ENCODE measurements at places on chromosomes 7 and 10.

DNA sequence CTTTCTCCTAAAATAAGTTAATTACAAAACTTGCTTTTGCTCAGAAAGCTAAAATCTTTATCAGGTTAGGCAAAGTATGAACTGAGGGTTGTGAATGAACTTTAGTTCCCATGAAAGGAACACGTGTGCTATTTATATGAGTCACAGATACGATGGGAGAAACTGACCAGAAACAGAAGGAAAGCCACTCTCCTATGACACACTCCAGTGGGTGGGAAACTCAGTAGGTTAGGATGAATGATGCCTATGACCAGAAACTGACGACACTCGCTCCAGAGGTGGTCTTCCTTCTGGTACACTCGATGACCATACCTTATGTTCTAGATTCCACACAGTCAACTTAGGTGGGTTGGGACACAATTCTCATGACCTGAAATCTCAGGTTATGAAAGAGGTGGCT, 215.7 kb upstream of the INHBA start:
- peak; percentile 71 for DNase-seq

DNA sequence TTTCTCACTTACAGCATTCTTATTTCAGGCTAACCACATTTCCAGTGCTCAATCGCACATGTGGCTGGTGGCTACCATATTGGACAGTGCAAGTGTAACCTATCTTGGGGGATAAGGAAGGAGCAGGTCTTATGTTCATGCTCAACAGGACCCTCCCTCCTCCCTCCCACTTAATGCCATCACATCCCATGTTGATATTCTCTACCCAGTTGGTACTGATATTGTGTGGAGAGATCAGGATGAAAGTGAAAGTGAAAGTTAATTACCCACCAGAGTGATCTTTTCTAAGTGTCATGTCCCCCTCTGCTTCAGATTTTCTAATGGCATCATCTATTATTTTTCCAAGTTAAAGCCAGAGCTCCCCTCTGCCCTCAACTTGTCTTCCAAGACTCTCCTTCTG, 91.6 kb downstream of the BMPER start:
- DNase-seq: no peak

DNA sequence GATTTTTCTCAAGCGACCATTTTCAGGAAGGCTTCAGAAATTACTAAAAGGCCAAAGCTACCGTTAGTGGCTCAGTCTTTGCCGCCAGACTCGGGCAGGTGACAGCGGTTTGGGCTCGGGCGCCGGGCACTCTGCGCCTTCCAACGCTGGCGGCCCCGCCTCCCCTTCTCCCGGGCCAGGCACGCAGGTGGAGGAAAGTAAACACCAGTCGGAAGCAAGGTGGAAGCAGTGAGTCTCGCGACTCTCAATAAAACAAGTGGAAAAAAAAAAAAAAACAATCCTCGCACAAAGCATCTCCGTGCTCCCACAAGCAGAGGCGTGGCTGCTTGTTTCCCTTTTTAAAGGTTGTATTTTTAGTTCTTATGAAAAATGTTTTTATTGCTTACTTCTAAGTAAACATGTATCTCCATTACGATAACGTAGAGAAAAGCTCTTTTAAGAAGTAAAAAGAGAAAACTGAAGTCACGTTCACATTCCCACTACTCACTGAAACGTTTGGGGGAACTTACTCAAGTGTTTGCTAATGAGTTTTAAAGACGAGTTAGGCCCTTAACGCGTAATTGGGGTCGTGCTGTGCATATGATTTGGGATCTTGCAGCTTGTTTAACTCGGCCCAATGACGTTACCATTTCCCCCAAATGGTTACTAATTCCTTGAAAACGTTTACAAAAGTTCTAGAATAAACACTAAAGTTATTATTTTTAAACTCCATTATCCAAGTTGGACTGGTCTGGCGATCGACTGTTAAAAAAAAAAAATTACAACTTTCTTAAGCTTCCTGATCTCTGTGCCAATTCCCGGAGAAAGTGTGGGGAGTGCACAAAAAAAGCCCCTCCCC, 864 bp downstream of the CDCA7L start:
- no peak for DNase-seq

GRCh38 chr7:155230169-155230593, 67.5 kb upstream of the INSIG1 start:
- DNase-seq: peak; percentile 99

GRCh38 chr10:572696-573095, 116.8 kb downstream of the DIP2C start:
- no peak for DNase-seq

GRCh38 chr10:29185050-29185449, 103.8 kb upstream of the LYZL1 start:
- DNase-seq: no peak

DNA sequence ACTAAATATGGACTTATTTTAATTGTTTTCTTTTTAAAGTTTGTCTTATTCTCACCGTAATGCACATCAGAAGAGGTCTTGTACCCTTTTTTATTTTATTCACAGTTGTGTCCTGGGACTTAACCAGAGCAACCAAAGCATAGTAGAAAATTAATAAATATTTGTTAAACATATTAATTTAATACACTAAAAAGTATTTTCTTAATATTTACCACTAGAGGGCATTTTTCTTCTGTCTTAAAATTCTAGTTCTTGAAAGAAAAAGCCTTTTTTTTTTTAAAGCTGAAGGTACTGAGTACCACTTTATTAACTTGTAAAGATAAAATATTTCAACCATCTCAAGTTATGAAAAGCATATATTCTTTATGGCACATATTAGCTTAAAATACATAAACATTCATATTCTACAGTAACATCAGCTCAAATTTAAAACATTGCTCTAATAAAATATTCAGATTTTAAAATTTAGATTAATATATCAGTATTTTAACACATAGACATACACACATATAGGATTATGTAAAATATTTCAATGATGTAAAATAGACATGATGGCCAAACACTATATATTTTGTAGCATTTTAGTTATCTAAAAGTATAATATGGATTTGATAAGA, 260.4 kb downstream of the SEMA3A start:
- DNase-seq: no peak

DNA sequence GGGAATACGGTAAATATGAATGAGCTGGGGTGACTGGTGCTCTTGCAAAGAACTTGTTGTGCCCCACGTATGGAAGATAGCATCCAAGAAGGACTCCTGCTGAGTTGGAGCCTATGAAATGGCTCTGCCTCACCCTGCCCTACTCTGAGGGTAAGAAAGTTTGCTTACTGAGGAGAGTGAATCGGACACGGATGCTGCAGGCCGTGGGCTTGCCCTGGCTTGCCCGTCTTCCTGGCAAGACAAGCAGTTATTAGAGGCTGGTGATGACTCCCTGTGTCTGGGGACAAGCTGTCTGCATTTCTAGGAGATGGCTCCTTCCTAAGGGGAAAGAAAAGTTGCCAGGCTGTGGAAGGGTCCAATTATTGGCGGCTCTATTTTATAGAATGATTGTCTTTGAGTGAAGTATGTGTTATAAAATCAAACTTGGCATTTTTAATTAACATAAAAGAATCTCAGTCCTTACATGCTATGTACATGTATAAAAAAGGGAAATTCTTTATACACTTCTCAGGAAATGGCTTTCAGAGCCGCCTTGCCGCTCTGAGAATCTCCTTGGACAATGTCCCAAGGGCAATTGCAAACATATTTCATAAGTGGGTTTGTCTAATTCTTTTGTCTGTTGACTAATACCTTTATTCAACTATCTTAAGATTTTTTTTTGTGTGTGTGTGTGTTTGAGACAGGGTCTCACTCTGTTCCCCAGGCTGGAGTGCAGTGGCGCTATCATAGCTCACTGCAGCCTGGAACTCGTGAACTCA, 64.6 kb downstream of the CYP26A1 start:
- DNase-seq: peak; percentile 17

GRCh38 chr7:70836279-70836678, 295.7 kb upstream of the GALNT17 start:
- no peak for DNase-seq

DNA sequence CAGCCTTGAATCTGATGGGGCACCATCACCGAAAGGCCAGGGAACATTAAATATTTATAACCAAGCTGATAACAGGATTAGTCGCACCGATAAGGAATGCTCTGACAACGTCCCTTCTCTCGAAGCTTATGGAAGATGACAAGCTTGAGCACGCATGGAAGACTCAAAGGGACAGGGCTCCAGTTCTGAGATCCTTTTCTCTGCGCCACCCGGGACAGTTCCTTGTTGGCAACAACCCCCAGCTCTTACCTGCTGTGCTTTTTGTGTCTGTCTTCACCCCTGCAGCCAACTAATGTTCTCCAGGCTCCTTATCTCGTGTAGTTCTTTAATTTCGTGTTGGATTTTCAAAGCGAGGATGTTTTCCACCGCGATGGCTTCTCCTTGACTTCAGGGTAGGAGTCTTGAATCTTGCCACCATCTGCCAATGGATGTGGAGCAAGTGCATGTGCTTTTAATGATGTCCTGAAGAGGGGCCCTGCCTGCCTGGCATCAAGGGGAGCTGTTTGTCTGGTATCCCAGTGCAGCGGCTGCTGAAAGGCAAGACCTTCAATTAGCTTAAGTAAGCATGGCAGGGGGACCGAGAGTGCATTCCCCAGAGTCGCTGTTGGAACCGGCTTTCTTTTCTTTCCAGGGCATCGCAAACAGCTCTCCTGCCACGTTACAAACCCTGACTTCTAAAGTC, 354 bp upstream of the FERD3L start:
- no peak for DNase-seq

GRCh38 chr10:86348321-86349210, 18.0 kb downstream of the GRID1 start:
- no peak for DNase-seq

- DNase-seq: no peak
Measured at GRCh38 chr10:85741626-85742300, 624.8 kb downstream of the GRID1 start.

GRCh38 chr10:131313377-131313776, 1.9 kb upstream of the TCERG1L start:
- no peak for DNase-seq

GRCh38 chr10:29130190-29130673, 158.6 kb upstream of the LYZL1 start:
- no peak for DNase-seq

GRCh38 chr7:82615527-82615926, 171.9 kb upstream of the CACNA2D1 start:
- no peak for DNase-seq

- DNase-seq: no peak
Measured at GRCh38 chr10:71073451-71074175, 138.8 kb upstream of the UNC5B start.

DNA sequence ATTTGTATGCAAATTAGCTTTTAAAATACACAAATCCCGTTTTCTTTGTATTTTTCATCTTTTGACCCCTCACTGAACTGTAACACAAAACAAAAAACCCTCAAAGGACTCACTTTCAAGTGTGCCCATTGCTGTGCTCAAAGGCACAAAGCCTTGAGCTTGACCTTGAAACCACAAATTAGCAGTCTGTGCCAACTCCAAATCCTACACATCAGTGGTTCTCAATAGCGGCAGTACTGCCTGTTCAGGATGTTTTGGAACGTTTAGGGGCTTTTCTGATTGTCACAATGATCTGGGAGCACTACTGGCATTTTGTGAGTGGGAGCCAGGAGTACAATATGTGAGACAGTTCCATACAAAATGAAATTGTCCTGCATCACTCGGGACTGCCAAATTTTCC, 55.5 kb downstream of the KDM7A start:
- DNase-seq: no peak

- DNase-seq: no peak
Measured at GRCh38 chr10:35217455-35217854, 90.8 kb downstream of the CREM start.

DNA sequence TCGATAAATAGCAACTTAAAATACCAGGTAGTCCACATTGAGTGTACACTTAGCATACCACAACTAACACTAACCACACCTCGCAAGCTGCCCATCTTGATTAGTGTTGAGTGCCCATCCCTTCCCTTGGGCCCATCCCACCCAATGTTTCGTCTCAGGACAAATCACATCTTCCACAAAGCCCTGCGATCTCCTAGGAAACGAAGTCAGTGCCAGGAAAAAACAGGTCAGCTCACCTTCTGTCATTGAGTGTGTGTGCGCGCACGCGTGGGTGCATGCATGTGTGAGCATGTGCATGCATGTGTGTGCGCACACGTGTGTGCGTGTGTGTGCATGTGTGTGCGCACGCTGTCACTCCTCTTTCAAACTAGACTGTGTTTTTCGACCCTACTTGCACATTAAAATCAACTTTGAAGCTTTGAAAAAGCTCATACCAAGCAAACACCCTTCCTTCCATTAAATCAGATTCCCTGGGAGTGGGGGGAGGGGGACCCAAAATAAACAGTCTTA, 48.8 kb upstream of the OPALIN start:
- DNase-seq: no peak

DNA sequence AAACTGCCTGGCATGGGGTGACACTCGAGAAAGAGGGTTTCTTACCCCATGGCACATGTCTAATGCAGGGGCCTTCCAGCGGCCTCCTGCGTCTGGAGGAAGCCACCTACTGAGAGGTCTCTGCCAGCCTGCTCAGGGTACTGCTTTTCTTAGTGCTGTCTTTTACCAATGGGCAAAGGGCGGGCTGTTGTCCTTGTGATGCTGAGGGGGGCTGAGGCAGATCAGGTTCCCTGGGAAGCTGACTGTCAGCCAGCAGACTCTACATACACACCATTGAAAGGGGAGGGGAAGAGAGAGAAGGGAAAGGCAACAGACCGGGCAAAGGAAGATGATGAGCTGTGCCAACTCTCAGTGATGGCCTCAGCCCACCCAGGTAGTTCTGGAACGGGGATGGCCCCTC, 48.7 kb downstream of the COL13A1 start:
- no peak for DNase-seq

GRCh38 chr7:69577221-69577620, 21.1 kb upstream of the AUTS2 start:
- peak; percentile 39 for DNase-seq

DNA sequence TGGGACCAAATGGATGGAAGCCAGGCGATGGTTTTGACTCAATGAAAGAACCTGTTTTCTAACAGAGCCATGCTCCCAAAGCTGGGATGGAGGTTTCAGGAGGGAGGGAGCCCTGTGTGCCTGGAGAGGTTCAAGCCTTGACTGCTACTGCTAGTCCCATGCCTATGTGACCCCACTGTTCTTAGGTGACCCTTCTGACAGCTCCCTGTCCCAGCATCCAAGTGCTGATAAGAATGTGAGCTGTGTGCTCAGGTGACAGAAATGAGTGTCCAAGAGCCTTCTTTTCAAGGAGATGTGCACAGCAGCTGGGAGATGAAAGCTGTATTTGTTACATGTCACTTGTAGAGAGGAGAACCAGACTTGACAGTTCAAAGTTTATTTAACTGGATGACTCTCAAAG, 595.4 kb downstream of the GALNT17 start:
- no peak for DNase-seq

DNA sequence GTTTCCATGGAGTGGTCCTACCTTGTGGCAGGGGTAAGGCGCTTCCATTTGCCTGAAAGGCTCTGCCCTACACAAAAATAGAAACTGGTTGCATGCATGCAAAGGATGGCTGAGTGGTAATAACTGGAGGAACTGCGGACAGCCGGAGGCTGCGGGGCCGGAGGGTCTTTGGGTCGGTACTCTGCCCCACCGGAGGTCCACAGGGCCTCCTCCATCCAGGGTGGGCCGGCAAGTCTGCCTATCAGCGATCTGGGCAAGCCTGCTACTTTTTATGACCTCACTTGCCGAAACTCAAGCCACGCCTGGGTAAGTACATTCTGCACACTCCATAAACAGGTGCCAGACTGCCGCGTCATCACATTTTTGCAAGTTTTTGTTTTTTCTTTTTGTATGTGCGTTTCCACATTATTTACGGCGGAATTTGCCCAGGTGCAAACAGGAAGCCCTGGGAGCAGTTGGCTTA, 30.0 kb downstream of the TACC2 start:
- no peak for DNase-seq

- DNase-seq: no peak
Measured at GRCh38 chr10:126015413-126015812, 119.0 kb downstream of the FANK1 start.

- no peak for DNase-seq
Measured at GRCh38 chr7:158487631-158488151, 99.9 kb downstream of the PTPRN2 start.

Measured in fibroblast of skin of abdomen (primary cell).